ENCODE measurements at places on chromosomes 7 and 10.

DNA sequence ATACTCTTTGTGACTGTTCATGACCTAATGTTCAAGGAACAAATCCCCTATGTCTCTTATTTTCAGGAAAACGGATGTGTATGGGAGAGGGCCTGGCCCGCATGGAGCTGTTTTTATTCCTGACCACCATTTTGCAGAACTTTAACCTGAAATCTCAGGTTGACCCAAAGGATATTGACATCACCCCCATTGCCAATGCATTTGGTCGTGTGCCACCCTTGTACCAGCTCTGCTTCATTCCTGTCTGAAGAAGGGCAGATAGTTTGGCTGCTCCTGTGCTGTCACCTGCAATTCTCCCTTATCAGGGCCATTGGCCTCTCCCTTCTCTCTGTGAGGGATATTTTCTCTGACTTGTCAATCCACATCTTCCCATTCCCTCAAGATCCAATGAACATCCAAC lies 27.3 kb upstream of the CYP2C19 start:
- no peak for DNase-seq

DNA sequence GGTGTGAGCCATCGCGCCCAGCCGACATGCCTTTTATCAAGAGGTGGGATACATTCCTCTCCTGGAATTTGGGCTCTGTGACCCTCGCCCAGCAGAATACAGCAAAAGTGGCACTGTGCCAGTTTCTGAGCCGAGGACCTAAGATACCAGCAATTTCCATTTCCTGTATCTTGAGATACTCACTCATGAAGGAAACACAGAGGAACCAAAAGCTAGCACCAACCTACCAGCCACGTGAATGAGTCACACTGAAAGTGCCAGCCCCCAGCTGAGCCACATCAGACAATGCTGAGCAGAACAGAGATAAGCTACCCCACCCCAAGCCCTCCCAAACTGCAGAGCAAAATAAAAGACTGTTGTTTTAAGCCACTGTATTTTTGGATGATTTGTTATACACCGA lies 56.3 kb downstream of the CACUL1 start:
- no peak for DNase-seq

DNA sequence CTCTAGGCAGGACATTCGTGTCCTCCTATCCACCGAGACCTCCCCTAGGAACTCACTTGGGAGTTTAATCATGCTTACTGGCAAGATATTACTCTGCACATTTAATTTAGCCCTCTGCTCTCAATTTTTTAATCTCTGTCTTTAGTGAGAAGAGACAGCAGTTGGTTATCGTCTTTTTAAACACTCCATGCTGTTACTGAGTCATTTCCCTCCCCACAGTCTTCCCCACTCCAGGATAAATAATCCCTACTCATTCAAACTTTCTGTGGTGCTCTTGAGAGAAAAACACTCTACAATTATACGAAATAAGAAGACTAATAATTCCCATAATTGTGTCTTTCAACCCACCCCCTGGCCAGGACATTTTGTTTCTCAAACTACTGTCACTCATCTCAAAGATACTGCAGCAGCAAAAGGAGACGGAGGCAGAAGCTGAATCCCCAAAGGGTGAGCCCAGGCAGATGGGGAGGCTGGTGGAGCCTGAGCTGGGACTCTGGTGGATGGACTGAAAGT lies 84.2 kb downstream of the ANK3 start:
- no peak for DNase-seq

DNA sequence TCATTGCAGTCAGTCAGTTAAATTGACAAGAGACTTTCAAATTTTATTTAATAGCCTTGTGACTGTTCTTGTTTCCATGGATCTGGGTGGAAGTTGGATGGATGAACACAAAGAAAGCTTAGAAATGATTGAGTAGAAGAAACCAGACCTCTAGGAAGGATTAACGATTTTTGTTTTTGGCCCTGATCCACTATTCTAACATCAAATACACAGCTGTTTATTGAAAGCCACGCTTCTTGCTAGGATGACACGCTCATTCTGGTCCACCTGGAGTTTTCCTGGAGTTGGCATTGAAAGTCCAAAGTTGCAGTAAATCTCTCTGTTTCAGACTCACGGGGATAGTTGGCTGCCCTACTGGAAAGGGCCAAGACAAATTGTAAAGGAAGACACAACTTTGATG lies 108.4 kb downstream of the KIF20B start:
- DNase-seq, result no peak

GRCh38 chr10:99993701-99994689 lies 15.8 kb downstream of the DNMBP start:
- DNase-seq, result no peak

GRCh38 chr10:19580691-19581090 lies 235.5 kb upstream of the PLXDC2 start:
- DNase-seq, result no peak

DNA sequence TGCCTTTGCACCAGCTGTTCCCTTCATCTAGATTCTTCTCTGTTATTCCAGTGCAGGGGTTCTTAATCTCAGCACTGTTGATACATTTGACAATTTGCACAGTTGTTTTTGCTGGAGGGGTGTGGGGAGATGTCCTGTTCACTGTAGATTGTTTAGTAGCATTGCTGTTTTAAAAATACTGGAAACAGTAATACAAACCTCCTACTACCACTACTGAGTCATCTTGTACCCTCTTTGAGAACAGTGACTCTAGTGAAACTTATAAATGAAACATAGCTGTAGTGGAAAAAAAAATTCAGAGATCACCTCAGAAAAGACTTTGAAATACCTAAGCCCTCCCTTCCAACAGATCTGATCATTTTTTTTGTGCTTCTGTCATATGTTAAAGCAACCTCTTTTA lies 154.8 kb upstream of the TMEM196 start:
- DNase-seq, result no peak

GRCh38 chr7:151012911-151013347 lies 11.4 kb downstream of the ATG9B start:
- DNase-seq, result no peak

- no peak for DNase-seq
Measured at GRCh38 chr7:157930441-157930840, 593.6 kb downstream of the DNAJB6 start.

- DNase-seq, result no peak
Measured at GRCh38 chr10:104123397-104123796, 1.4 kb downstream of the SFR1 start.

DNA sequence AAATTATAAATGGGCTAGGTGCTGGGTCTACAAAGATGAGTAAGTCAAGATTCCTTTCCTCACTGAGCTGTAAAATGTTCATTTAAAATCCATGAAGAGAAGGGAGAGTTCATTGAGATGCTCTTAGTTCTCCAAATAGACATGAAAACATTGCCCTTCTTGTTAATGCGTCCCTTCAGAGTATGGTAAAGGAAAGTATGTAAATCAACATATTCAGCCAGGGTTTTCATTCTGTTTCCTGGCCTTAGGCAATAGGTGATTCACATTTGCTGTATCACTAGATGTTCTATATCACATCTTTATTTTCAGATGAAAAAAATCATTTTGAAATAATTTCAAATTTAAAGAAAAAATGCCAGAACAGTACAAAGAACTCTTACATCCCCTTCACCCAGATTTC lies 5.4 kb downstream of the ANKIB1 start:
- no peak for DNase-seq

GRCh38 chr7:109532262-109532992 lies 962.8 kb downstream of the DNAJB9 start:
- no peak for DNase-seq

DNA sequence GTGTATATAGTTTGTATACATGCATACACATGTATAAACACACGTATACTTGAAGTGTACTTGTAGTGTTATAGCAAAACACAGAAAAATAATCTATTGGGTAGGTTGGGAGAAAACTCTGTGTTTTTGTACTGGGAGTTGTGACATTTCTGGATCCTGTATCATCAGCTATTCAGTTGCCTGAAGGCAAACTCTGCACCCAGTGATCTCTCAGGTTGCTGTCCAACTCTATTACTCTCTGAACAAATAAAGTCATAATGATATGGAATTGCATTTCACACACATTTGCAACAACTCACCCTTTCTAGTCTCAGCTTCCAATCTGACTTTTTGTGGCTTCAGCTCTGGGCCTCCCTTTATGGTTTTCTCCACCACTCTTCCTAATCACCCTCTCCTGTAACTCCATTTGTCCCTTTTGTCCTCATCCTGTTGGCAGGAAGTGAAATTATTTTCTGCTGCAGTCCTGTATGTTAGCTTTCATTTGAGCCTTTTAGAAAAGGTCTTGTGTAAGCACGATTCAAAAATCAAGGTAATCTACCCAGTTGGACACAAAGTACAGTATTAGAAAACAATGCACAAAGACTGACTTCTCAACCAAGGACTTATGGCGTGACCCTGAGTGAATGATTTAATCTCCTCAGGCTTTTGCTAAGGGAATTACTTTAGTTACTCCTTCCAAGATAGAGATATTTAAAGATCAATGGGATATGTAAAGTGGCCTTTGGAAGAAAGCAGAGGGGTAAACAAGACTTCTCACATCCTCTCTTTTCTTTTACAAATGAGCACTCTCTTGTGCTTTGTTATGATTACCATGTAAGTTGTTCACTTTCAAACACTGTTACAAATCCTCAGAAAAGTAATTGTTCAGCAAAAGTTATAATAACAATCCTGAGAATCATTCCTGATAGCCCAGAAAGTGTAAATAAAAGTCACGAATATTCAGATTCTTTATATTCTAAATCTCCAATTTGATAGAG lies 249.1 kb downstream of the KCND2 start:
- no peak for DNase-seq

- no peak for DNase-seq
Measured at GRCh38 chr10:75070961-75071428, 40.5 kb upstream of the SAMD8 start.

All from AG04450 (cell line).